CD4-positive, alpha-beta T cell treated with Interleukin-6 at 100 ng/mL for 8 hours (primary cell): ENCODE measurements at places on chromosomes 3 and 15.

DNA sequence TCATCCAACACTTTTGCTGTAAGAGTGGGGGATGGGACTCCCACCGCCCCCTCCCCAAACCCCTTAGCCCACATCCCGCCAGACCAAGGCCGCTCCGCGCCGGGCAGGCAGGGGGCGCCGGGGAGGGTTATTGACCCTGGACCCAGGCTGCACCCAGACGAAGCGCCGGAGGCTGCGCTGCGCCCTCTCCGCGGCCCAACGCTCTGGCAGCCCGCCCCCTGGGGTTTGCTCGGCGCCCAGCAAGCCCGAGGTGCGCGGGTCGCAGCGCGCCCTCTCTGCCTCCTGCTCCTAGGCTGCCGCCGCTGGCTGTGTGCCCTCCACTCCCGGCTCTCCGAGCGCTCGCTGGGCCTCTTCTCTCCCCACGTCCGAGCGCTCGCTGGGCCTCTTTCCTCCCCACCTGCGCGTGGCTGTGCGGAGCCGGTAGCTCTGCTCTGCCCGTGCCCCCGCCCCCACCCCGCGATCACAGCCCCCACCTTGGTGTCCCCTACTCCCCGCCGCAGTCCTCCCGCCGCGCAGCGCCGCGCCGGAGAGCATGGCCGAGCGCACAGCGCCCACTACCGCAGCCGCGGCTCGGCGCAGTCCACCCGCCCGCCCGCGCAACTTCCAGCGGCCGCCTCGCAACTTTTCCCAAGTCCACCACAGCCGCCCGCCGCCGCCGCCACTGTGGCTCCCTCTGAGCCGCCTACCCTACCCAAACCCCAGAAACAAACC, 1.2 kb downstream of the MECOM start:
- no peak for DNase-seq

DNA sequence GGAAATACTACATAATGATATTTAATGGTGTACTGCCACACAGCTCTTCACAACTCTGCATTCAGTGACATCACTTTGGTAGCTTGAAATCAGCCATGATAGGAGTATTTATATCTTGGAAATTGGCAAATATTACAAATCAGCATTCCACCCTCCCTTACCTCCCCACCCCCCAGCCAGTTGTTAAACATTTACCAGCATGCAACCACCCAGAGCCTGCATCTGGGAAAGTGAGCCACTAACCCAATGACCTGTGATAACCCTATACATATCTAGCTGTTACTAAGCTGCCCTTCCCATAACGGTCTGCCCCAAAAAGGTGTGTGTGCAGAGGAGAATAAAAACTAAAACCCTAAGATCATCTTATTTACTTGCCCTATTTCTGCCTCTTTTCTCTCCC, 44.6 kb upstream of the SATB1 start:
- DNase-seq, result no peak

GRCh38 chr3:12062605-12063004, 58.4 kb downstream of the SYN2 start:
- no peak for DNase-seq

GRCh38 chr3:143331350-143331749, 211.8 kb downstream of the CHST2 start:
- DNase-seq, result no peak

- peak; percentile 48 for DNase-seq
Measured at GRCh38 chr15:90037961-90038631, 37.0 kb downstream of the ZNF710 start.

- DNase-seq, result no peak
Measured at GRCh38 chr3:186166491-186167288, 57.8 kb upstream of the ETV5 start.

GRCh38 chr3:156291272-156292123, 171.1 kb downstream of the KCNAB1 start:
- no peak for DNase-seq

DNA sequence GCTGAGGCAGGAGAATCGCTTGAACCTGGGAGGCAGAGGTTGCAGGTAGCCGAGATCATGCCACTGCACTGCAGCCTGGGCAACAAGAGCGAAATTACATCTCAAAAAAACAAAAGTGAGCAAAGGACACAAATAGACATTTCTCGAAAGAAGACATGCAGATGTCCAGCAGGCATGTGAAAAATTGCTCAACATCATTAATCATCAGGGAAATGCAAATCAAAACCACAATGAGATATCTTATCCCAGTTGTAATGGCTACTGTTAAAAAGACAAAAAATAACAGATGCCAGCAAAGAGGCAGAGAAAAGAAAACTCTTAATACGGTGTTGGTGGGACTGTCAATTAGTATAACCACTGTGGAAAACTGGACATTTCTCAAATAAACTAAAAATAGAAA, 20.9 kb downstream of the ASB7 start:
- DNase-seq, result no peak

DNA sequence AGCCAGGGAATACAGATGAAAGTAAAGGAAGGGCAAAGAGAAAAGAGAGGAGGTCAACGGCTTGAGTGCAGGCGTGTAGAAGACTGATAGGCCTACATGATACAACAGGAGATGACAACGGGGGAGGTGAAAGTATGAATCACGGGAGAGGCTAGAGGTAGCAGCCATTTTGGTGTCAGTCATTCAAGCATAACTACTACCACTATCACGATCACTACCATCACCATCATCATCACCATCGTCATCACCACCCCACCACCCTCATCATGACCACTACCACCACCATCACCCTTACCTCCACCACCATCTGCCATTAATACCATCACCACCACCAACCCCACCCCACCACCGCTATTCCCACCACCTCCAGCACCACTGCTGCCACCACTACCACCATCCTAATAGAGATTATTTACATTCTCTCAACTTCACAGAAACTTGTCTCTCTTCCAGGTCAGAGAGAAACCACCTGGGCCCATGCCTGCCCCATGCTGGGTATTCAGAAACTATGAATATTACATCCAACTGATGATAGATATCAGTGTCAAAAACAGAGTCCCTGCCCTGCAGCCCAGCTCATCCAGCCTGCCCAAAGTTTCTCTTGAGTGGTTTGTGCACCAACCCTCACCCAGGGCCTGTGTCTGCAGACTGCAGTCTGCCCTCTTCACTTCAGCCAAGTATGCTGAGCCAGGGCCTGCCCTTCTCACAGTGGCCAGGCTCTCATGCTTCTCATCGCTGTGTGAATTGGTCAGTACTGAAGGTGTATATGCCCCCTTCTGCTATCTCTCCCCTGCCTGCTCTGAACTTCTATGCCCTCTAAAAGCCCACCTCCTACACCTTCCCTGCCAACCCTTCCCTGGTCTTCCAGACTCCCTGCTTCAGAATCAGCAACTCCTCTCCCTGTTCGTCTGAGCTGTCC, 215.6 kb upstream of the TLE3 start:
- DNase-seq, result no peak

GRCh38 chr3:117600112-117600511, 890.5 kb downstream of the TUSC7 start:
- no peak for DNase-seq
